ENCODE measurements at places on chromosomes 7 and 10. TPM values are rescaled to one million over a fixed set of nuclear protein-coding genes. Genes with fewer than 3 reads are reported as not detected.

DNA sequence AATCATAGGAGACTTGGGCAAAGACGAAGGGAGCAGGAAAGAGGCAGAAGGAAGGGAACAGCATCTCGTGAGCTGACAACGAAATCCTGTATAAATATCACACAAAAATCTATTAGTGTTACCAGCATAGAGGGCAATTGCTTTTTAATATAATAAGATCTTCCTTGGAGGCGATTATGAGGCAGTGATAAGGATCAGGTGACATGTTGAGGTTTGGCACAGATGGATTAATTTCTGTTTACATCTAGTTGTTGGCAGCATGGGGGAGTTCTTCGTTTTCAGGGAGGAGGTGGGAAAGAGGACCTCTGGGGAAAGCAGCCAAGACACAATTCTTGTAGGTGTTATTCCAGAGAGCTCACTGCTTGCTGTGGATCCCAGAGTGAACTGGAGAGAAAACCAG, 163.8 kb downstream of the PLXNA4 start:
- DNase-seq = no peak

- DNase-seq = no peak
Observed at GRCh38 chr10:113073549-113074189, 123.6 kb downstream of the TCF7L2 start.

CNPY1 gene
- not detected for total RNA-seq

DNA sequence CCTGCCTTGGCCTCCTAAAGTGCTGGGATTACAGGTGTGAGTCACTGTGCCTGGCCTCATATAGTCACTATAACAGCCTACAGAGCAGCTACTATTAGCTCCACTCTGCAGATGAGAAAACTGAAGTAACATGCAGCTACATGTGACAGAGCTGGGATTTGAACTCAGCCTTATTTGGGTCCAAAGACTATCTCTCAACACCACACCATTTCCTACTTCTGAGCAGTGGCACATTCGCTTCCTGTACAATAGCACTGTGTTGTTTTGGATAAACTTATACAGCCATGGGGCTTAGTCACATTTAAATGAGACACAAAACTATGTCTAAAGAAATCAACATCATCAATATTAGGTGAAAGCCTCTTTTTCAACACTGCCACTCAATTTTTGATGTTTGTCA, 69.8 kb upstream of the DNAJB12 start:
- DNase-seq = no peak

DNA sequence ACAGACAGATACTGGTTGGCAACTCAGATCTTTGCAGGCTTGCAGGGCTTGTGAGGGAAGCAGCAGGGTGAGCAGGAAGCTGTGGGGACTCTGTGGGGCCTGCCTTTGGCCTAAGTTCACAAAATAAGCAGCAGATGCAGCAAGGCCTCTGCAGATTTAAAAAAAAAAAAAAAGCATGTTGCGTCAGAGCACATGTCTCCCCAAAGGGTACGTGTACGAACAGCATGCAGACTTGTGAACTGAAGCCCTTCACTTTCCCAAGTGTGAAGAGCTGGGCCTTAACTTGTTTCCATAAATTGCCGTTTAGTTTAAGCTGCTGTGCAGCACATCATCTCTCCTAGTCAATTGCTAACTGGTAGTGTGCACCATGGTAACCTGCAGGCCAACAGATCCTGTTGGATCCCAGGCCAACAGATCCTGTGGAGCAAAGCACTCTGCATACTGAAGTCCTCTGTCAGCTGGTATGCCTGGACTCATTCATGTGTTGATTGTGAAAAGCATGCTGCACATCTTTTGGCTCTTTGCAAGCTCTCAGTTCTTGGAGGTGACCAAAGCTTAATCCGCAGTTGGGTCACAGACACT, 10.8 kb upstream of the XPNPEP1 start:
- DNase-seq = no peak

FAM25C gene
- total RNA-seq = not detected

DNA sequence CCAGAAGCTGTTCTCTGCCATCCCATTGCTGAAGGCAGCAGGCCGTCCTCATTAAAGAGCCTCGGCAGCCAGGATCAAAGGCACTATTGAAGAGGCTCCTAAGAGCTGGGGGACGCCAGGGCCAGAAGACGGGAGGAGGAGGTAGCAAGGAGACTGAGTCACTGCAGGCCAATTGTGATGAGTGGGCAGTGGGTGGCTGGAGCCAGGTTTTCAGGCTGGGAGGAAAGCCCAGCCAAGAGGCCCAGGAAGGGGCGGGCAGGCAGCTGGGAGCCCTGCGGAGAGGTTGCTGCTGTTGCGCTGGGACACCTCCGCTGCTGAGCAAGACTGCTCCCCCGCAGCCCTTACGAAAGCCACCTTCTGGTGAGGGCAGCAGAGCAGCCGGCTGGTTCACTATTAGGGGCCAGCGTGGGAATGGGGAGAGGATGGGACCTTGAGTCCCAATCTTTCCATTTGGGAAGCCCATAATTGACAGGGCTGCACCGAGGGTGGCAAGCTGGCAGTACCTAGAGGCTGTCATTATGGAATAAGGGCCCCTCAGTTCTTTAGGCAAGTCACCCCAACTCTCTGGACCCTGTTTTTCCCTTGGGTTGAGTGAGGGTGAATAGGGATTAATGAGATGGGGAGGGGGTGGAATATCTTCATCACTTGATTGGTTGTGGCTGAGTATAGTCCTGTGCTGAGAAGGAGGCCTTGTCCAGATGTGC, 48.4 kb downstream of the UNC5B start:
- DNase-seq = no peak

DNA sequence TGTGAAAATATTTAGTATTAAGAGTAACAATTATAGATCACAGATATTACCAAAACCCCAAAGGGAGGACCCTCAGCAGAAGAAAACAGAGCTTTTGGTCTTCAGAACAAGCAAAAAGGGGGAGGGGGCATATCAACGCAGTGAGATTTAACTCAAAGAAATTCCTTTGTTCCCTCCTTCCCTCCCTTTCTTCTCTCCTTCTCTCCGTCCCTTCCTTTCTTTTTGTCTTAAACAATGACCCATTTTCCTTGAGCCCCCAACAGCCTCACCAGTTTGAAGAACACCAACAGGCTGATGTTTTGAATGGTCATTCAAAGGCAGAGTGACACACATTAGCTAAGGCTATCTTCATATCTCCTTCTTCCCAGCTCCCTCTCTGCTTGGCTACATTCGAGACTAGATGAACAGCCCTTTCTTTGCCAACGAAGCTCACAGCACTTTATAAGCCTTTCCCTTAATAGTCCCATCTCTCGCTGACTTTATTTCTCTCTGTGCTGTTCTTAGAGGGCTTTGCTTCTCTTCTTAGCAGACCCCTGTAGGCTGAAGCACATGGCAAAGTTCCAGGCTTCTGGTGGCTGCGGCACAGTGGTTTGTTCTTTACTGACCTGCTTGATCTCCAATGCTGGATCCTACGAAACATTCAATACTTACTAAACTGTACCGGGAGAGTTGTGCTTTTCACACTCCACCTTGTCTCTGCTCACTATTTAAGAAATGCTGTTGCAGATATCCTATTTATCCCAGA, 75.6 kb upstream of the KCNIP2 start:
- DNase-seq = no peak

DNA sequence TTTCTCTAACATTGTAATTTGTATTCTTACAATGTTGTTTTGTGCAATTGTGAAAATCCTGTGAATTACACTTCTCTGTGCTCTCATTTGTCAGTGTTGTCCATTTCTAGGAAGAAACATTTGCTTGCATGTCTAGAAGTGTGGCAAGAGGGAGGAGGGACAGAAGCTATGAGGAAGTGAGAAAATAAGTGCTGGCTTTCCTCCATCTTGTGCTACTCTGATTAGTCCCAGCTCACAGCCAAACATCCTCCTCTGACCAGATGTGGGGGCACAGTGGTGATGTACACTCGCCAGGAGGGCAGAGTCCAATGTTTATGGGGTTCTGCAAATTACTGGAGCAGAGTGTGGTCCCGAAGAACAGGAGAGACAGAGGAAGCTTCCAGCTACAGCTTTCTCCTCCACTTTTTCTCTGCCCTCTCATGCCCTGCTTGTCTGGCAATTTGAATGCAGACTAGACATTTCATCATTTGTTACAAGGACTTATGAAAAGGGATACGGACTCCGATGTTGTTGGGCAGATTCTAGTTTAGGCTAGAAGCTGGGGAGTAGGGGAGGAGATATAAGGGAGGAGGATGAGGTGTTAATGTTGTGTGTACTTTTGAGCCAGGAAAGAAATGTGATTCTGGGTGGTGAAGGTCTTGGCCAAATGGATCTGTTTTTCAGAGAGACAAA, 131.0 kb upstream of the C1GALT1 start:
- DNase-seq = no peak

DNA sequence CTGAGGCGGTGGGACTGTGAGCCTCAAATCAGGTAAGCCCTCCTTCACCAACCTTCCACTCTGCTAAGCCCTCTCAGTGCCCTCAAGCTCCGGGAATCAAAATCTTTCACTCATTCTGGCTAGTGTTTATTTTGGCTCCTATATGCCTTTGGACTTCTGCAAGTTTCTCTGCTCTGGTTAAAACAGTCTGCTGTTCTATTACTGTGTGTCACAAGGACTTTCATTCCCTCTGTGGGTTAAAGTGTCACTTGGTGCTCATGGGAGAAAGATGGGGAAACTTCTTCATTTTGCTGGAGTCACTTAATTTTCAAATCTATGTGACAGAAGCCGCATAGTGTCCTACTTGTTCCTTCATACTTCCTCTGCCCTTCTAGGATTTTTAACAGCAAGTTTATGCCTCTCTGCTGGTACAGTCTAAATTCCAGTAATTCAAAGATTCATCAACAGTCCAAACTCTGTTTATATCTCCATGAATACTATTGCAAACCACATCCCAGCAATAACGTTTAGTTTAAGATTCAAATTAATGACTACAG, 61.3 kb downstream of the CD36 start:
- no peak for DNase-seq

GTF2IRD2 gene
- total RNA-seq = 20.3 TPM

- no peak for DNase-seq
Observed at GRCh38 chr7:7665031-7665430, 24.5 kb downstream of the UMAD1 start.

- no peak for DNase-seq
Observed at GRCh38 chr7:104956753-104957450, 57.1 kb upstream of the KMT2E start.

- DNase-seq = no peak
Observed at GRCh38 chr10:59719374-59719773, 9.7 kb upstream of the SLC16A9 start.

TUBB8 gene
- total RNA-seq = not detected

DNA sequence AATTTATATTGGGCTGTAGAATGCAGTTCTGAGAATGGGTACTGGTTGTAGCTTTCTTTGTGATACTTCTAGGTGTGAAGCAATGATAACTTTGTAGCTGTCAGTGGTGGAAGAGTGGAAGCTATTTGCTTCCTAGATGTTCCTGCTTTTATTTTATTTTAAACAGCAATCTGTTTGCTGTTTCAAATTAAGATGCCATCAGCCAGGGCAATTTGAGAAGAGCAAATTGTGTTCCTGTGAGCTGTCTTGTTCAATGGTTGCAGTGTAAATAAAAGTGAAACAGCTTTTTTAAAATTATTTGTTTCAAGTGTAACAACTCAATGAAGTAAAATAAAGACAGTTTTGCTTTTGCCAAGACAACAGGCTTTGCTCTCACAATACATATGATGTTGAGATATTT, 150.8 kb upstream of the TMEM229A start:
- DNase-seq = no peak

DNA sequence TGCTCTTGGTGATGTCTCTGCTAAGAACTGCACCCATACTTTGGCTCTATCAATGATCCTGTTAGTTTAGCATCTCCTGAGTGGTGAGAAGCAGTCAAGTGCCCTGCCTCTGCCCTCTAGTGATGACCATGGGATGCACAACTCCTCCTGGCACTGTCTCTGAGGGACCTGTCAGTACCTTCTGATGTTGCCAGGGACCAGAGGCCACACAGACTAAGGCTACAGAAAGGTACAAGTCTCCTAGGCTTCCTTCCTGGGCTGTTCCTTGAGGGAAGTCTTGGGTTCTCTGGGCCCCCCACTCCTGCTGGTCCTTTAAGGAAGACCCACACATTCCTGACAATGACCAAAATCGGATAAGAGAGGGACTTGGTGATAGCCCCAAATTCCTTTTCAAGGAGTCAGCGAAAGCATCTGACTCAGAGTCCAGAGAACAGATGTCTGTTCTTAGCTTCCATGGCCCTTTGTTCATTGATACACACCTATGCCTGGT, 15.3 kb downstream of the NKX2-3 start:
- no peak for DNase-seq
